Activated naive CD8-positive, alpha-beta T cell treated with anti-CD3 and anti-CD28 coated beads, Interleukin-2, amount 10 ng/mL, durations not matched to agents 7 days and 5 days (primary cell): ENCODE measurements at places on chromosomes 7 and 10. TPM values are rescaled to one million over a fixed set of nuclear protein-coding genes. Genes with fewer than 3 reads are reported as not detected.

Gene KCNIP2
- total RNA-seq = 3.1 TPM

Gene SPDYE6
- not detected for total RNA-seq

Gene CNTNAP2
- total RNA-seq = not detected

Gene SPDYE2B
- not detected for total RNA-seq

DNA sequence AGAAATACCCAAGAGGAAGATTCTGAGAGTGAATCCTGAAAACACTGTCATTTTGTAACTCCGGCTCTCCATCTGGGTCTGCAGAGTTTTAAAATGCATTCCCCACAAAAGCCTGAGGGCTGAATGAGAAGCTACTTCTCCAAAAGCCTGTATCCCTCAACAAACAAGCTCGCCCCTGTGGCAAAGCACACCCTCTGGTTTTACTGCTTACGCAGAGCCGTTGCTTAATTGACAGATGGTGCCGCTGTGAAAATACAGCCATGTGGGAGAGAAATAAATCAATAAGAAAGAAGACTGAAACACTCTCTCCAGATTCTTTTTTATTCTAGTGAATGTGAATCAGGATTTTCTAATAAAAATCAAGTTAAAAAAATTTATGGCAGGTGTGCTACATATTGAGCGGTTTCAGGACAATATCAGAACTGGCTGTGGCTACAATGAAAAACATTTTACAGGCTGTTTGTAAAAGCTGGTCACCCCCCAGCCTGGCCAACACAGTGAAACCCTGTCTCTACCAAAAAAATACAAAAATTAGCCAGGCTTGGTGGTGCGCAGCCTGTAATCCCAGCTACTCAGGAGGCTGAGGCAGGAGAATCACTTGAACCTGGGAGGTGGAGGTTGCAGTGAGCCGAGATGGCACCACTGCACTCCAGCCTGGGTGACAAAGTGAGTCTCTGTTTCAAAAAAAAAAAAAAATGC, 32.5 kb downstream of the C7orf33 start:
- no peak for DNase-seq

DNA sequence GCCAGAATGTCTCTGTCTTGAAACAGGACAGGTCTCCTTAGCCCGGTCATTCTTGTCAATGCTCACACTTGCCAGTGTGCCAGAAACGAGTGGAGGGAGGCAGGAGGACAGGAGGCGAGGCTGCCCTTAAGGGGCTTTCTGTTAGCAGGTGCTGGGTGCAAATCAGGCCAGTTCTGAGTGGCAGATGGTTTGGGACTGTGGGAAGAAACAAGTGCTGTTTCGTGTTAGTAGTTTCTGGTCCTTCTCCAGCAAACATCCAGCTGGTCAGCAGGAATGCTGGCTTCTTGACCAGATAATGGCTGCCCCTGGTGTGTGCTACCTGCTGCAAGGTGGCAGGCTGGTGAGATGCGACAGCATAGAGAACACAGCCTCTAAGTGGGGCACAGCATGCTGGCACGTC, 8.2 kb upstream of the NDUFB2 start:
- DNase-seq = no peak

GRCh38 chr7:2248984-2249694, 7.1 kb downstream of the NUDT1 start:
- peak; percentile 63 for DNase-seq

GRCh38 chr10:37947526-37947925, 28.9 kb downstream of the ZNF25 start:
- no peak for DNase-seq

DNA sequence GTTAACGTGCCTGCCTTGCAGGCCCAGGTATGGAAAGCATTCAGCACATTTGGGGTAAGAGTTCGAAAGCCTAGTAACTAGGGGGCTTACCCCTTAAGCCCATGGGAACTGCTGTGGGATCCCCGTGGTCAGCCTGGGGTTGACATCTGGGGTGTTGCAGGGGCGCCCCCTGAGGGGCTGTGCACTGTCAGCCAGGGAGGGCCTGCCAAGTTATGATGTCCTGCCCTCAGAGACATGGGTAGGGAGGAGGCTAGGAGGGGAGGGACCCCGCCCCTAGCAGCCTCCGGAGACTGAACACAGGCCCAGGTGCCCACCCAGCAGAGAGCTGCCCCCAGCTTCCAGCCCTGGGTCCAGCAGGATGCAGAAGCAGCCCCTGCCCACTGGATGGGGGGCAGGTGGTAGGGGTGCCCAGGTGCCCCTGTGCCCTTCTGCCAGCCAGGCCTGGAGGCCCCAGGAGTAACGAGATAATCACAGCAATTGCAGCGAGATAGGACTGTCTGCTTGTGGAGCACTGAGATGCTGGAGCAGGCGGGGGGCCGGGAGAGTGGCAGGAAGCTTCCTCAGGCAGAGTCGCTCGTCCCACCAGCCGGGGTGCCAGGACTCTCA, 153.3 kb downstream of the UBE2H start:
- no peak for DNase-seq

- DNase-seq = no peak
Measured at GRCh38 chr7:151125846-151126481, 39.7 kb downstream of the AGAP3 start.

GRCh38 chr10:15797346-15797745, 63.0 kb downstream of the MINDY3 start:
- no peak for DNase-seq

- no peak for DNase-seq
Measured at GRCh38 chr10:13051126-13051694, 48.8 kb upstream of the OPTN start.

GRCh38 chr7:106823631-106824030, 41.5 kb upstream of the PIK3CG start:
- DNase-seq = no peak

DNA sequence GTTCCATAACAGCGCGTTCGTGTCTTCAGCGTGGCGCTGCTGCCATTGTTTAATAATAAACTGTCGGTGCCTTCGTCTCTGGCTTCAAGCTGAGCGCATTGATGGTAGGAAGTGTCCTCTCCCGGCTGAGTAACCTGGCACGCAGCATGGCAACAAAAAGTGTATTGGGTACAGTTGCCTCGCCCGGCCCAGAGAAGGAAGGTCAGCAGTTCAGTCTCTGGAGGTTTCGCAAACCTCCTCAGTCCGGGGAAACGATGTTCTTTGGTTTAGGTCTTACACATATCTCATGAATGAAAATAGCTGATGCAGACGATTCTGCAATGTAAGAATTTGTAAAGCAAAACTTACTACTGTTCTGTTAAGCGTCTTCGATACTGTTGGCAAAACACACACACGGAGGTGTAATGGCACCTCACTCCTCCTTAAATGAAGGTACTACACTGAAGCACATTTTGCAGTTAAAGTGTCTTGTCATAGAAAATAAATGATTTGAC, 739 bp upstream of the CCDC186 start:
- DNase-seq = no peak

DNA sequence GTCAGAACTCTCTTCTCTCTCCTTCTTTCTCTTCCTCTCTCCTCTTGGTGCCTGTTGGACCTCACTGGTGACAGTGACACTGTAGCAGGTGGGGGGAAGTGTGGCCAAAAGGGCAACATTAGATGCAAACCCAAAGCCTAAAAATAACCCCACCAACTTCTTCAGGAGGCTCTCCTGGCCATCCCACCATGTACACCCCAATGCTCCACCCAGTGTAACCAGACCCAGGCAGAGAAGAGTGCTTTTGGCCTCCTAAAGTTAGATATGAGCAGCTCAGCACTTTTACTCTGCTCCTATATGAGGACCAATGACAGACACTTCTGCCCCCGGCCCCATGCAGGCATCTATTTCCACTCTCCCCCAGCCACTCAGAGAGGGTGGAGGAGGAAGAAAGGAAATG, 5.5 kb downstream of the MYOZ1 start:
- DNase-seq = no peak

Gene GJD4
- total RNA-seq = not detected

Gene URGCP
- total RNA-seq = 26.5 TPM

Gene OR2A5
- not detected for total RNA-seq

Gene GLI3
- 0.75 TPM for total RNA-seq
